HepG2 (cell line): ENCODE measurements at places on chromosomes 3 and 15.

- no peak for DNase-seq
Measured at GRCh38 chr3:114619771-114620170, 325.9 kb downstream of the TIGIT start.

GRCh38 chr15:27899583-27900285 is 199.4 kb downstream of the OCA2 start:
- no peak for DNase-seq

DNA sequence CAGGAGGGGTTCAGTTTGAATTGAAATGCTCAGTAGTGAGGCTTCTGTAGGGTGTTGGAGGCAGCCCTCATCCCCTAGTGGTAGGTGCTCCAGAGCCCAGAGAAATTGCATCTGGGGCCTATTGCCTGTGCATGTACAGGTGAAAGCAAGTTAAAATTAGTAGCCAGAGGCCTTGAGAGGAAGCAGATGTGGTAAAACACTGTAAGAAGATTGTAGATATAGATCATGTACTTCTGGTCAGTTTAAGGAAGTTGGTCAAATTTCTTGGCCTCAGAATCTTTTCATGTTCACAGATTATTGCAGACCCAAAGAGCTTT is 34.6 kb downstream of the IGSF10 start:
- DNase-seq: no peak

GRCh38 chr3:188041193-188041592 is 112.8 kb upstream of the LPP start:
- no peak for DNase-seq

- DNase-seq: no peak
Measured at GRCh38 chr15:95663156-95664100, 667.1 kb upstream of the NR2F2 start.

DNA sequence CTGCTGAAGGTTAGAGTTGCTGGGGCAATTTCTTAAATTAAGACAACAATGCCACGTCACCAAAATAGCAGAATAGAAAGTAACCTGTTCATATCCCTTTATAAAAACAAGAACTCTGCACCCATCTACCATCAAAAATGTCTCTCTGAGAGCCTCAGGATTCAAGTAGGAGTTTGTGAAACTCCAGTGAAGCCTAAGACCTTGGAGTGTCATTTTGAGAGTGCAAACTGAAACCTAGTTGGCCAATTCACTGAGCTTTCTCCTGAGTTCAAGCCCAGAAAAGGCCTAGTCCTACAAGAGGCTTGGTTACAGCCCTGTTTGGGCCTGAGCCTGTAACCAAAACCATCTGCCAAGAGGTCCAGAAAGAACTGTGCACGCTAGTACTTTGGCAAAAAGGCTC is 335.1 kb downstream of the EFHB start:
- DNase-seq: no peak

- DNase-seq: no peak
Measured at GRCh38 chr3:183151821-183152351, 10.6 kb downstream of the LAMP3 start.

- no peak for DNase-seq
Measured at GRCh38 chr3:15535732-15536131, 14.2 kb upstream of the COLQ start.
